Hematopoietic multipotent progenitor cell treated with erythropoietin and hydrocortisone succinate and interleukin-3 and kit ligand, for 8 days (in vitro differentiated cells): ENCODE measurements at places on chromosomes 5 and 9.
A peak's percentile ranks its signal among the peaks of the same experiment; 100 is the strongest.

DNA sequence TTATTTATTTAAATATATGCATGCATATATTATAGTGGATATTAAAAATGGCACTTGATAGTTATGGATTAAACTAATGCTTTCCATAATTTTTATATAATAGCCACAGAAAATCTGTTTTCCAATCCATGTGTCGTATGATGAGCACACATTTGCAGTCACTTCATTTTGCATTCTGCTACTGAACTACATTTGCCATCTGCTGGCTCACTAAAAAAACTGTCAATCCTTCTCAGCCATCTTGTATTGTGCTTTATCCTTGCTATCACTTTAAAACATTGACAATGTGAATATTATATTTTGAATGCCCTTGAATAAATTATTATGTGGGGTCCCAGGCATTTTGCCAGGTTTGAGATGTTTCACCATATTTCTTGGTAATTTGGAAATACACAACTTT is 586.6 kb downstream of the DNAH5 start:
- no peak for DNase-seq

DNA sequence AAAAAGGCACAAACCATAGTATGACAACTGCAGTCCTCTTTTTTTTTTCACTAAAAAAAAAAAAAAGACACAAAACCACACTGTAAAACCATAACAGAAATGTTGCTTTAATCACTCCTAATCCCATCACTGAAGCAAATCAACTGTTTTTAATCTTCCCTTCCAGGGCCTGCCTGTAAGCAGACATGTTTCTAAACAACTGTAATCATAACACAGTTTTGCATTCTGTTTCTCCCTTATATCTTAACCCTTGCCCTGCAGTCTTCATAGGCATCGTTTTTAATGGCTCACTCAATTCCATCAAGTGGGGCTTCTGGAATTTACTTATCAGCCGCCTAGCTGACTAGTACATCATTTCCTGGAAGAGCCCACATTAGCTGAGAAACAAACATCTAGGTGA is 111.0 kb upstream of the SLC25A48 start:
- no peak for DNase-seq

- no peak for DNase-seq
Observed at GRCh38 chr9:136642439-136642921, 20.2 kb upstream of the EGFL7 start.

DNA sequence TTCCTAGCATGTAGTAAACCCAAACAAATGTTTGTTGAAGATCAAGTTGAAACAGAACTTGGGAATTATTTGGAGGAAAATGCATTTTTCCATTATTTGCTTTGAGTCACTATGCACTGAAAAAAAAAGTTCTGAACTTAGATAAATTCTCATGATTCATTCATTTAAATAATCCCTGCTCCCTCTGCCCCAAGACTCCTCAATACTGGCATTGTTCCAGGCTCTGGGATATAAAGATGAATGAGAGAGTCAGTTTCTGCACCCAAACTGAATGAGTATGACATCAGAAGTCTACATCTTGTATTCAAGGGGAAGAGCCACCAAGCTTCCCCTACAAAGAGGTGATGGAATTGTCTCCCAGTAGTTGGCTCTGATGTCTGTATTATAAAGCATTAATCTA is 123.9 kb downstream of the SEC61B start:
- DNase-seq = no peak

DNA sequence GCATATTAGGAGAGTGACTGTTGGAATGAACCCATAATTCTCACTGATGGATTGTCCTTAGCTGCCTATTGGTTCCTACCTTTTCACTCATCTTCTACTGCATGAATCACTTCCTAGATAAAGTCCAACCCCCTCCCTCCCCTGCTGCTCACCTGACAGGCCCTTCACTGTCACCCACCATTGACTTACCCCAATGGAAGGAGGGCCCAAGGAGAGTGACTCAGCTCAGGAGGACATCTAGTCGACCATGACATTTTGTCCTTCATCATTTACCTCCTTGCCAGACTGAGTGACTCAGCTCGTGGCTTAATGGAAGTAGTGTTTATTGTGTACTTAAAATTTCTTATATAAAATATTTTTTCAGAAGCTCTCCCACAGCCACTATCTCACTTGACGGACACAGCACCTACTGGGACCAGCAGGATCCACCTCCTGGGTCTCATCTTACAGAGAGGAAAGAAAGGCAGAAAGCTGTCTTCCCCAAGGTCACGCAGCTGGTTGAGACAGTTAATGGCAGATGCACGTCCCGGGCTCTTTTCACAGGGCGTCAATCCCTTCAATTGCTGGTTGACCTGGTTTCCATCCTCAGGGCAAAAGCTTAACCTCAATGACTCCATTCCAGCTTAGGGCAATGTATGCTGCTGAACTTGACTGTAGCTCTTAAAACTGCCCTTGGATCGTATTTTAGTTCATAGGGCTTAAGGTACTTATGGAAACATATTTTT is 142.3 kb downstream of the MARCHF11 start:
- no peak for DNase-seq

- DNase-seq = no peak
Observed at GRCh38 chr5:179410291-179411160, 65.3 kb upstream of the ADAMTS2 start.

- no peak for DNase-seq
Observed at GRCh38 chr5:92460505-92460904, 1077.4 kb upstream of the ARRDC3 start.

DNA sequence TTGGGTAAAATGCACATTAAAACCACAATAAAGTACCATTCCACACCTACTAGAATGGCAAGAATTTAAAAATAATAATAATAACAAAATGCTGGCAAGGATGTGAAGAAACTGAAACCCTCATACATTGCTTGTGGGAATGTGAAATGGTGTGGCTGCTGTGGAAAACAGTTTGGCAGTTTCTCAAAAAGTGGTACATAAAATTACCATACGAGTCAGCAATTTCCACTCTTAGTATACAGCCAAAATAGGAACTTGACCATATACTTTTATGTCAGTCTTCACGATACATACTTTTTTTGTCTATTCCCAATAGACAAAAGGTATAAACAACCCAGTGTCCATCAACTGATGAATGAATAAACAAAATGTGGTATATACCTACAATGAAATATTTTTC is 15.6 kb downstream of the FKBP15 start:
- DNase-seq = no peak

- DNase-seq = no peak
Observed at GRCh38 chr5:52786949-52787599, 642 bp upstream of the ITGA1 start.

DNA sequence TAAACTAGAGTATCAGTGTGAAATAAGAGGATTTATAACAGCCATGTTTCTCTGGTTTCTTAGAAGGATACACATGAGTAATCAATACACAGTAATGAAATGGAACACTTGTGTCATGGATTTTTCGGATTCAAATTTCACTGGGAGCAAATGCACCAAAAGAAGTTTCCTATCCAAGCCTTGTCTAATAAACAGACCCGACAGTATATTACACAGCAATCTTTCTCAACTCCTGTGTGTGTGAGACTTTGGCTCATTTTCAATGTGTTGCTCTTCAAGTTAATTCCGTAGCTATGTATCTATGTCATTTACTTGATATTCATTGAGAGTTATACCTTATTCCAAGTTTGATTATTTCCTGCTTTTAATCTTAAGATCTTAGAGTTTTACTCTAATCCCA is 930.2 kb downstream of the MAT2B start:
- DNase-seq = no peak

DNA sequence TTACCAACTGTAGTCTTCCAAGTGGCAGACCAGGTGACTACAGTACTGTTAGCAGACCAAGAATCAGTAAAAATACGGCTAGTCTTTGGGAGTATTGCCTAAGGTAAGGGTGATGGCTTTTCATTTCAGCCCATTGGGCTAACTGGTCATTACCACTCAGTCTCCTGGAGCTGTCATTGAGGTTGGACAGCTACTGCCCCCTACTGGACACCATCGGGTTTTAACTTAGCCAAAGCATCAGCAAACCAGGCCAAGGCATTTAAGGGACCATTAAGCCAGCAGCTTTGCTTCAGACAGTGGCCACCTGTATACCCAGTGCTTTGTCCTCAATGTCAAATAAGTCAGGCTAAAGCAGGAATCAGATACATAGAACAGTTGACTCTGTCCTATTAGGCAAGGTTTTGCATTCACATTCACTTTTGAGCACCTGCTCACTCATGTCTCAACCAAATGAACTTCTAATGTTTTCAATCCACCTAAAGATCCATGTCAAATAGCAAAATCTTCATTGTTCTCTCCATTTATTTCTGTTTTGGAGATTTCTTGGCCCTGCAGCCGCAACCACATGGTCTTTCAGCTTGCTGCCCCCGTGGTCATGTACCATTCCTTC is 117.2 kb downstream of the INVS start:
- DNase-seq = peak; percentile 85

GRCh38 chr5:91154338-91154737 is 228.8 kb downstream of the ARRDC3 start:
- DNase-seq = no peak

DNA sequence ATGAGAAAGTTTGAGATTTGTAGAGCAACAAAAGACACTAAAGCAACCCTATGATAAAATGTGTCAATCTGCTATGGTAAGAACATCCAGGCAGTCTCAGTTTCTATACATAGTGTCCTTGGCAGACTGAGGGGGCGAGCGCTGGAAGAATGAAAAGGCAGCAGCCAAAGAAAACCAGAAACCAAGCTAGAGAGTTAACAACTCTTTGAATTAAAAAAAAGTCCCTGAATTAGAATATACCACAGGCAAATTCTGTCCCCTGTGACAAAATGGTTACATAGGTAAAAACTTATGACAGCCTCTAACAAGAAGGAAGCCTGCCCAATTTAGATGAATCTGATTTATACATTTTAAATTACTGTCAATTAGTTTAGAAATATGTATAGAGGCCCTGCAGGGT is 106.7 kb downstream of the OXCT1 start:
- DNase-seq = no peak

GRCh38 chr9:129070696-129071525 is 10.0 kb upstream of the DOLPP1 start:
- DNase-seq = peak; percentile 77
